ENCODE measurements at places on chromosomes 2 and 18.
A peak's percentile ranks its signal among the peaks of the same experiment; 100 is the strongest.

DNA sequence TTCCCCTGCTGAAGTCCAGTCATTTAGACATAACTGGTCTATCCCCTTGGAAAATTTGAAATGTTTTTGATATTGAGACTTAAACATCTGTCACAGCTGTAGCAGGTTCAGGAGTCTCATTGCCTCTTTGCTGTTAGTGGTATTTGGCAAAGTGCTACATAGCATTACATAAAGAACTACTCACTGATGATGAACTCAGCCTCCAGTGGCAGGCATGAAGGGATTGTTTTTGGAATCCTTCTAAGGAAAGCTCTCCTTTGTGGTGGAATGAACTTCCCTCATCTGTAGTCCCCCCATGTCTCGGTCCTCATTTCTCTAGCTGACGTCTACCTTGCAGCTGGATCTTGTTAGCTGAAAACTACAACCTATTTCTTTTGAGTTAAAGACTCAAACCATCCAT lies 111.6 kb downstream of the TACR1 start:
- no peak for DNase-seq

DNA sequence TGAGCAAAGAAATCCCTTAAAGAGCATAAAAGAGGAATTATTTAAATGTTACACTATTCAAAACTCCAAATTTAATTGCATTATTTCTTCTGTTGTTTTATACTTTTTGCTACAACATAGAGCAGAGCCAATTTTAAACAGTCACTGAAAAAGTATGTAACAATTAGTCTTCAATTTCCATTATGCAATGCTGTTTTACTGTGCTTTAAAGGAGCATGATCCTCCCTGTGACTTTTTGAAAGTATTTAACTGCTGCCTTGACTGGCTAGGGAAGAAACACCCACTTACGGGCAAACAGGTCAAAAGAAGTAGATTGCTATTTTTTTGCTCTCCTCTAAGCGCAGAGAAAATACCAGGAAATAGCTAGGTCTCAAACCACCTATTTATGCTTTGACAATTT lies 217.4 kb upstream of the GCFC2 start:
- DNase-seq: no peak

DNA sequence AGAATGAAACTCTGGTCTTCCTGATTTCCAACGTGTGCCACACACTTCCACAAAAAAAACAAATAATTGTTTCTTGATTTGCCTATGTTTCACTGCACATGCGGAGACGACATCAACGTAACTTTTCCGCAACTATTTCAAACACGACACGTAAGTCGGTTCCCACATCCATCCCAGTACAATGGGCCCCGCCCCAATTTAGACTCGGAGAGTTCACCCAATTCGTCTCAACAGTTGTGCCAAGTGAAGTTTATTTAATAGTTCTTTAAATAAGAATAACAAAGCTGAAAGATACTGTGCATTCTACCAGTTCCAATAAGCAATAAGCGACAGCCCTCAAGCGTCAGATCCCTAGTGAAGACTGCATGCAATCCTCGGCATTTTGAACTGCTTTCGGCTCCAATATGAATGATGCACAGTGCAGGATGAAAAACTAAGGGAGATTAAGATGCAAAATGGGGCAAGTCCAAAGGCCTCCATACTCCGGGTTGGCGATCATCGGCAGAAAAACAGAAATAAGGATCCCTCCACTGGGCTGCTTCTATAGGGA lies 664 bp downstream of the CCT4 start:
- DNase-seq: no peak

DNA sequence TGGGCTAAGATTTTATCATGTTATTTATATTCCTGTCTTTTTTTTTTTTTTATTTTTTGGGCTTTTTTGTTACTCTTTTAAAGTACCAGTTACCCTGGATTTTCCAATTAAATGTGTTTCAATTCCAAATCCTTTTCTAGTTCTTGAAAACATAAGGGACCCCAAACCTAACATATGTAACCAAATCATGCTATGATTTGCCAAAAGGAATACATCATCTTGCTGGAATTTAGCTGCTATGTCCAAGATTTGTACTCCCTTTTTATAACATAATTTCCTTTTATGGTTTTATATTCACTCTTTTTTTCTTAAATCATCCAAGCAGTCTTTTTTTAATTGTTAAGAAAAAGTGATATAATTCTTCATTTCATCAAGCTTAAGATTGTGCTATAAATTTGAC lies 60.9 kb upstream of the DSEL start:
- DNase-seq: no peak

- DNase-seq: no peak
These were observed 1.8 kb upstream of the CCDC68 start for GRCh38 chr18:54961016-54961423.

DNA sequence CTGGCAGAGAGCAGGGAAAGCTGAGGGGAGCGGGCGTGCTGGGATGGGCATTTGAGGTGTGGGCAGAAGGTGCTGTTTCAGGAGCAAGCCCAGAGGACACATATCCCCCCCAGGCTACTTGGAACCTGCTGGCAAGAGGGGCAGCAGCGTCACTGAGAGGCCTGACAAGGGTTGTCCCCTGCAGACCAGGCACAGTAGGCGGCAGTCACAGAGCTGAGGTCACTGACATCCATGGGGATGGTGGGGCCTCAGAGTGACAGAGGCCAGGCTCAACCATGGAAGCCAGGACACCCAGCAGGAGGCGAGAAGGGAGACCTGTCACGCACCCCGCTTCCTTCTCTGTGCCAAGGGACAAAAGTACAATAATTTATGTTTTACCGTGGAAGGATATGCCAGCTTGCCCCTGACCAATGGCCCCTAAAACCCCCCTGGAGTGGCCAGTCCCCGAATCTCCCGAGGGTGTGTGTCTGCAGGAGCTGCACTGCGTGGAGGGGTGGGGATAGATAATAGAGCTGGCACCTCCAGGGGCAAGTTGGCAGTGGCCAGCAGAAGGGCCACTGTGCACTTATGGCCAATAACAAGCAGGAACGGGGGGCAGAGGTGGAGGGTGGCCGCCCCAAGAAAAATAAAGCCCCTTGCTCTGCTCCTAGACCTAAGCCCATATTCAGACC lies 86.3 kb upstream of the SLC66A3 start:
- no peak for DNase-seq

DNA sequence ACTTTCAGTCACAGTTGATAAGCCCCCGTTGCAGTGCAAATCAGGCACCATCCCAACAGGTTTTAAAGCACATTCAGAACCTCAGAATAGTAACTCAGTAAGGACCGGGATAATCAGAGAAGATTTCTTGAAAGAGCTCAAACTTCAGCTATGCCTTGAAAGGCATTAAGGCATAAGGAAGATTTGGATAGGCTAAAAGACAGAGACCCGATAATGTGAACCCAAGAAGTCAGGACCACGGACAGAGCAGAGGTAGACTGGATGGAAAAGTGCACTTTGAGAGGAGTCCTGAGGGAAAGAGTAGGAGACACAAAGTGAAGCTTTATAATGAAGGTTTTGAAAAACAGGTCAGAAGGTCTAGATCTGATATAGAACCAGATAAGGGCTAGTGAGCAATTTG lies 36.9 kb upstream of the KLF7 start:
- DNase-seq: no peak

GRCh38 chr2:51465326-51465725 lies 433.4 kb upstream of the NRXN1 start:
- DNase-seq: no peak

- DNase-seq: no peak
These were observed 197.5 kb upstream of the COL3A1 start for GRCh38 chr2:188776634-188777033.

- peak; percentile 96 for DNase-seq
These were observed 12.7 kb upstream of the DUSP2 start for GRCh38 chr2:96157649-96158553.

DNA sequence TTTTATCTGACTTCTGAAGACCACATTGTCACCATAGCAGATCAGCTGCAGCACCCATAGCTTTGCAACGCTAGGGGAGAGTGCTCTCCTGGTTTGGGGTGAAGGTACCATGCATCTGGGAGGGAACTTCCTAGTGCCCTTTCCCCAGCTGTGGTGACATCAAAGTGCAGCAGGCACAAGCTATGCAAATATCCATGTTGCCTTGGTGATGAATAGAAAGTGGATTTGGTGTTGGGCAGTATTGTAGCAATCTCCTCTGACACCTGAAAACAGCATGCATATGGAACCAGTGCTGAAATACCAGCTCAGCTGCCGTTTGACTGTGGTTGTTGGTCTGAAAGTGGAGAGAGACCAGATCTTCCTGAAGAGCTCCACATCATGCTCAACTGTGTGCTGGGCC lies 37.1 kb downstream of the BCL2L11 start:
- no peak for DNase-seq

DNA sequence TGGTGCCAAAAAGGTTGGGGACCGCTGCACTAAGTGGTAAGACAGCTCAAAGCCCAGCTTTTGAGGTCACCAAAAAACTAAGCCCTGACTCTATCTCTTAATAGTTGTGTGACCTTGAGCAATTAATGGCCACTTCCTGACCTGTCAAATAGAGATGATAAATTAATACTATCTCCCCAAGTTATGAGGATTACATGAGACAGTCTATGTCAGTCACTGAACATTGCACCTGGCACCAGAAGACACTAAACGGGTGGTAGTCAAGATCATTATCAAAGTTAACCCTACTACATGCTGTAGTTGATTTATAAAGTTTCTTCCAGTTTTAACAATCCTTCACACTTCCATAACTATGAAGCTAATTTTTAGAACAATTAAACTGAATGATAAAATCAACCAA lies 36.5 kb downstream of the STPG4 start:
- DNase-seq: no peak

GRCh38 chr2:3610881-3611505 lies 16.1 kb downstream of the COLEC11 start:
- DNase-seq: no peak

DNA sequence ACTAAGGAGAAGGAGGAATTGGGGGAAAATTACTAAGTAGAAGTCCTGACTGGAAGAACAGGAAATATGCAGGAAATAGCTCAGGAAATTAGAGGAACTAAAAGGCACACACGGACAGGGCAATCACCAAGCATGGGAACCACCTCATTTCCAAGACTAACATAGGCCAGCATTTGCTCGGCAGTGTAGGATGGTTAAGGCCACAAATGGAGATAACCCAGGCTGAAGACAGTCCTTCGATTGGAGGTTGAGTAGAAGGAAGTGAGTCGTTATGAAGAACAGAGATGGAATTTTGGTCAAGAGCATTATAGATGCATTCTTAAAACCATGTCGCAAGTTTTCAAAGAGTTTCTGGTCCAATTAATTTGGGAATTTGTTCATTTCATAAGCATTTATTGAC lies 401.4 kb downstream of the ALK start:
- DNase-seq: no peak

GRCh38 chr2:219436491-219436890 lies 1.8 kb downstream of the SPEG start:
- no peak for DNase-seq

Measured in activated CD4-positive, alpha-beta T cell treated with anti-CD3 and anti-CD28 coated beads for 24 hours (primary cell).